COR-L47 (cell line): ENCODE measurements at places on chromosomes 5 and 9.

GRCh38 chr9:136653323-136654079 lies 9.2 kb upstream of the EGFL7 start:
- DNase-seq, result no peak

GRCh38 chr5:92147798-92148197 lies 764.7 kb upstream of the ARRDC3 start:
- DNase-seq, result no peak

DNA sequence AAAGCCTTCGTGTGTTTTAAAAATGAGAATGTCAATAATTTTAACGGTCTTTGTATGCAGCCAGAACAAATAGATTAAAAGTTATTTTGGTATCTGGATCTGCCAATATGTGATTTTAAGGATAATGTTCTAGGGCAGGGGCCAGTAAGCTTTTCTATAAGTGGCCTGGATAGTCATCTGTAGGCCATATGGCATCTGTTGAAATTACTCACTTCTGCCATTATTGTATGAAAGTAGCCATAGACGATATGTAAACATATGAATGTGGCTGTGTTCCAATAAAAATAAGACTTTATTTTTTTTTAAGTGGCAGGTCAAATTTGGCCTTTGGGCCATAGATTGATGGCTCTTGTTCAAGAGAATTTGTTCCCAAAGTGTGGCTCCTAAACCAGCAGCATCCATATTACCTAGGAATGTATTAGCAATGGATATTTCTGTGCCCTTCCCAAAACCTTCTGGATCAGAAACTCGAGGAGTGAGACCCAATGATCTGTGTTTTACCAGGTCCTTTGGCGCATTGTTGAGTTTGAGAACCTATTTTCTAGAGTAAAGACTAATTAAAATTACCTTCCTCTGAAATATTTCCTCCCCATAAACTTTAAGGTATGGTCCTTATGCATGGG lies 55.9 kb downstream of the C6 start:
- no peak for DNase-seq

DNA sequence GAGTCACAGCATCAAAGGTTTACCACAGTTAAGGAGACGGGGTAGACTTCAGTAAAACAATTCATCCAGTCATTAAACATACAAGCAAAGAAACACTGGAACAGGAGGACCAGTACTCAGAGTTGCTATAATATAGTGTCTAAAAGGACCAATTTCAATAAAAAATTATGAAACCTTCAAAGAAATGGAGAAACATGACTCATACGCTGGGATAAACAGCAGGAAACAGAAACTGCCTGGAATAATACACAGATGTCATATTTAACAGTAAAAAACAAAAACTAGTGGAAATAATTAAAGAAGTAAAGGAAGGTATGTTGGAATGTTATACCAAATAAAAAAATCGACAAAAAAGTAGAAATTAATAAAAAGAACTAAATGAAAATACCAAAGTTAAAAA lies 1075.9 kb downstream of the NR2F1-AS1 start:
- no peak for DNase-seq

DNA sequence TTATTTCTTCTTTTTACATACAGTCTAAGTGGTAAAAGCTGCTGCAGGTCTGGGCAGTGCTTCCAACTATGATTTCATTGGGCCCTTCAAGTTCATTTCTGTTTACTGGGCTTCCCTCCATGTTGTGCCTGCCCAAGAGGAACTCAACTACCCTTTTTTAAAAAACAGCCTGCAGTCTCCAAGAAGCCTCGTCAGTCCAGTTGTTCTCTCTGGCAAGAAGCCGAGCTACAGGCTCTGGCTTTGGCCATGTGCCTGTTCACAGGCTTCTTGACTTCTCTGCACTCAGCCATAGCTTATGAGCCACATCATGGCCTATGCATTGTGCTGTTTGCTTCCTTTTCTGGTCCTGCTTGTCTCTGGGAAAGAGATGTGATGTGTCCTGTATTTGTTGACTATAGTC lies 119.7 kb upstream of the PJA2 start:
- no peak for DNase-seq
